Midbrain (tissue), 1 donor: ENCODE measurements at places on chromosomes 5 and 9.

- no peak for DNase-seq
Measured at GRCh38 chr5:170757182-170757601, 26.3 kb upstream of the GABRP start.

DNA sequence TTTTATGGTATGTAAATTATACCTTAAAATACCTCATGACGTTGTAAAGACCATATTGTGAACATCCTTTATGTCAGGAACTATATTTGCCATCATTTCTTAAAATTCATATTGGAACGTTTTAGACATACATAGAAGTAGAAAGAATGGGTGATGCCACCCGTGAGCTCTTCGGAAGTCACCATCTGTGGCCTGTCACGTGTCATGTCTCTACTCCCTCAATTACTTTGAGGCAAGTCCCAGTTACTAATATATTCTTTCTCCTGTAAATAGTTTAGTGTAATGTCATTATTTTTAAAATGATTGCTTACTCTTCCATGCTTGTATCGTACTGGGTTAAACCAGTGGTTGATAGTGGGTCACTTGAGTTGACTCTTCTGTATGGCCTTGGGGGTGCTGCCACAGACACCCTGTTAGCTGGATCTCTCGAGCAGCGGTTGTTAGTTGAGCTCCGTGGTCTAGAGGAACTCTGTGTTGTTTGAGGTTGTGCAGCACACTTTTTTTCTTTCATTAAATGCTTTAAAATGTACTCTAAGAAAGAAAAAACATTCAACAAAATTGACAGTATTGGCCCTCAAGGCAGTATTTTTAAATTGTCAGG lies 66.2 kb downstream of the TRIO start:
- DNase-seq, result no peak

DNA sequence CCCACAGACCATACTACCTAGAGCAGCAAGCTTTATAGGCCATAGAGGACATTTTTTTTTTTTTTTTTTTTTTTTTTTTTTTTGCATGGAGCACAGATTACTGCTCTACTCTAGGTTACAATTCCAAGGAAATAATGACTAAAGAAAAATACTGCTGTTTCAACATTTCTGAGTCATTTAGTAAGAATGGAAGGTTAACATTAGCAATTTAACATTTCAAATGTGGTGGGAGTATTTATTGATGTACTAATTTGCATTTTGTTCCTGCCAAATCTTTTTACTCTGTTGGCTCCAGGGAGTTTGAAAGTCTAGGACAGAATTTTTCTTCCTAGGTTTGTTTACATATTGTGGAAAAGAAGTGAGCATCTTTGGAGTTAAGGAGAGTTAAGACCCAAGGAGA lies 142.1 kb upstream of the CCDC152 start:
- no peak for DNase-seq

DNA sequence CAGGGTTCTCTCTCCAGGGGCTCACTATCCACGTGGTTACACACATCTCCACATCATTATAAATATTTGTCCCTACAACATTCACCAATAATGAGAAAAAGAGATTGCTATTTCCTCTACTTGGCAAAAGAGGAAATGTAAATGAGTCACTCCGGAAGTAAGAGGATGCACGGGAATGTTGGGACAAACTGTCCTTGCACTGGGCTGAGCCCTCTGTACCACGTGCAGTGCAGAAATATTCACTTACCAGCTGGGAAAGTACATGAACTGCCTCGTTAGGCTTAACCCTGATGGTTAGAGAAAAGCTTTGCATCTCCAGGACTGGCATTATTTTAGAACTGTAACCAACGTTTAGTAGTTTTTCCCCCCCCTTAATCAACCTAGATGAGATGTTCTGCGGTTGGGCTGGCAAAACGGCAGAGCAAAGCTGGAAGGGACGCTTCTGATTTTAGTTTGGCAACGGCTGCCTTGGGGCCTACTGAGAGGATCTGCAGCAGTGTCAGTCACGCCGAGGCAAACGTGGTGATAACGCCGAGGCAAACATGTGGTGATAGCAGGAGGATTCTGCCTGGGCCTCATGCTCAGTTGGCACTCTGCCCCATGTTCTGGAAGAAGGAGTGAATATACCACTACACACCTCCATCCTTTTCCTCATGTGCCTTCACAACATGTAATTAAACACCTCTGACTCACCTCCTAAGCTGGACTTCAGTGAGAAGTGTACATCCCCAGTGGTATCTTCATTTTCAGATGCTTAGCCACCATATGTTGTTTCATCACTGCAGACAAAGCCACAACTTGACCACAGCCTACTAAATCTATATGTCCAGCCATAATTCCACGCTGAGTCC lies 661.4 kb upstream of the KLF4 start:
- DNase-seq, result no peak

GRCh38 chr9:15155826-15156225 lies 151.2 kb downstream of the TTC39B start:
- no peak for DNase-seq
